ENCODE measurements at places on chromosomes 7 and 10.

DNA sequence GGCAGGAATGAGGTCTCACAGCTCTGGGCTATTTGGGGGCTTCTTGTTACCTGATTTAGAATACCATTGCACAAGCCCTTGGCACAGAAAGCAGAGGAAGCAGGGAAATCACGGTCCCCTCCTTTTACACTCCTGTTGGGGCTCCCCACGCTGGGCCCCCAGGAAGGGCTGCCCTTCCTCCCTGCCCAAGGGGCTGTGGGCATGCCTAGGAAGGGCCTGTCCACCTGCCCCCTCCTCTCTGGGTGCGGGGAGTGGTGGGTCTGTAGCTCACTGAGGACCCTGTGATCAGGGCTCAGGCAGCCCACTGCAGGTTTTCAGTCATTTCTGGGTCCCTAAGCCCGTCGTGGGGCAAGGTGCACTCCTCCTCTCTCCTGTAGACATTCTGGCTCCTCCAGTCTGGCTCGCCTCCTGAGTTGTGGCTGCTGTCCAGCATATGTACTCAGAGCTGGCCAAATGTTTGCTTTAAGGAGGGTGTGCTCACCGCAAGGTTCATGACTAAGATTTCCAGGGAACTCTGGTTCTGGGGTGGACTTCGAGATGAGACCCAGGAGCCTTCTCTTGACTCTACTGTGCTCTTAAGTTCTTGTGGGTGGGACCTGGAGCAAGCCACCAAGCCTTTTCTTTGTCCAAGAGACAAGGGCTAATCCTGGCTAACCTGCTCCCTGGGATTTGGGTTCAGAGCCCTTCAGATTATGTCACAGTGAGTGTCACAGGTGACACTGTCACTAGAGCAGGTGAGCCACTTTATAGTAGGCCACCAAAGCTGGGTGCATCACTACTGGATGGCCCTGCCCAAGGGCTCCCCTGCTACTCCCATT lies 56.0 kb downstream of the TACR2 start:
- no peak for DNase-seq

GRCh38 chr10:110074758-110075671 lies 67.2 kb downstream of the ADD3 start:
- no peak for DNase-seq

DNA sequence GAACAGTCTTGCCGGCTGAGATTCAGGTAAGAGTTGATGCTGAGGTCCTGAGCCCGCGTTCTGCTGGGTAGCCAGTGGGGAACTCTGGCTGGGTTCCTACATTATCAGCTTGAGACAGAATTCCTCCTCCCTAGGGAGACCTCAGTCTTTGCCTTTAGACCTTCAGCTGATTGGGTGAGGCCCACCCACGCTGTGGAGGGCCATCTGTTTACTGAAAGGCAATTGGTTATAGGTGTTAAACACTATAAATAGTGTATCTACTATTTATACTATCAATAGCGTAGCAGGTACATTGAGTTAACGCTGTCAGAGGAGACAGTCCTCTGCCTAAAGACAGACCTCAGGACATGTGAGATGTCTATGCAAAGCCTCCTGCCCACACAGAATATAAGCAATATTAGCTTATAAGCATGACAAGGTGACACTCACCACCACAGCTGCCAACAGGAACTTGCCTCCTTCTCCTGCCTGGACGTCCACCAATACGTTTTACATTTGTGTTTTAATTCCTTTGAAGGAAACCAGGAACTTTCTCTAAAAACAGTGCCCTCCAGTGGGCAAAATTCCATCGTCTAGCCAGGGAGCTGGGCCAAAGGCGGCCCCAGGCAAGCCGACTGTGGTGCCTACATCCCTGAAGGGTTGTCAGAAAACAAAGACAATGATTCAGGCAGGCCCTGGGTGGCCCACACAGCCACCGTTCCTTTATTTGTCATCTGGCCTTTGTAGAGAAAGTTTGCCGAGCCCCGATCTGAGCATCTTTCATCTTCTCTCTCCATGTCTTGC lies 58.8 kb downstream of the INSIG1 start:
- no peak for DNase-seq

GRCh38 chr10:101140084-101140949 lies 9.2 kb downstream of the TLX1 start:
- DNase-seq, result no peak

- no peak for DNase-seq
Observed at GRCh38 chr10:17652585-17652984, 8.6 kb downstream of the STAM start.

DNA sequence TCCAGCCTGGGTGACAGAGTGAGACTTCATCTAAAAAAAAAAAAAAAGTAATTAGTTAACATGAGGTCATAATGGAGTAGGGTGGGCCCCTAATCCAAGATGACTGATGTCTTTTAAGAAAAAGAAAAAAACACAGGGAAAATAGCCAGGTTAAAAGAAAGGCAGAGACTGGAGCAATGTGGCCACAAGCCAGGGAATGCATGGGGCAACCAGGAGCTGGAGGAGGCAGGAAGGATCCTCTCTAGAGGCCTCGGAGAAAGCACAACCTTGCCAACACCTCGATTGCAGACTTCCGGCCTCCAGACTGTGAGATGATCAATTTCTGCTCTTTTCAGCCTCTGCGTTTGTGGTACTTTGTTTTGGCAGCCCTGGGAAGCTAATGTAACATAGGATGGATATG lies 121.5 kb downstream of the ITIH5 start:
- DNase-seq, result no peak

DNA sequence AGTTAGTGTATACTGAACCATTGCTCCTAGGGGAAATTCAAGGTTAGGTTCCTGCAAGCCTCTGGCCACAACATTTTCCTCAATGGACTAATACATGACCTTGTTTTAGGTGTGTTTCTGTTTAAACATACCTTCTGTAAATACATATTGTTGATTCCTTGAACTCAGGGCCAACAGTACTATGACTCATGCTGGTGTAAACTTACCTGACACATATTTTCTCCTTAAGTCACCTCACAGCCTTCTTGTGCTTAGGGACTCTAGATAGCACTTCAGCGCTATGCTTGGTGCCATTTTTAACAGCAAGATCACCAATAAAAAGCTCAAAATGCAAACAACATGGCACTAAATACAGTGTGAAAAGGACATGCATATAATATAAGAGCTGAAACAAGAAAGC lies 176.4 kb downstream of the TAX1BP1 start:
- DNase-seq, result no peak

- DNase-seq, result no peak
Observed at GRCh38 chr7:69778138-69778537, 179.9 kb downstream of the AUTS2 start.

DNA sequence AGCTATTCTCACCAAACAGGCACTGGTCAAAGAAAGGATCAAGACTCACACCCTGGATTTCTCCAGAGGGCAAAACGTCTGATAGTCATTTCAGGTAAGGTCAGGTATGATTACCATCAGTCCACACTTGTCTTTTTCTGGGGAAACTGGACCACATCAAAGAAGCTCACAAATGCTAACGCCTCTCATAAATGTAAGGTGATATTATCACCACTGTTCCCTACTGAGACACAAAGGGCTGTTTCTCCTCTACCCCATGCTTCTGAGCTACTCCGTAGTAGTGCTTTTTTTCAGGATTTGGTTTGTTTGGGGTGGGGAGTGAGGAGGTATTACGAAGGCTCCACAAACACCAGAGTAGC lies 51.6 kb downstream of the CREB3L2 start:
- DNase-seq, result no peak

GRCh38 chr10:79013406-79013987 lies 55.3 kb upstream of the ZMIZ1 start:
- no peak for DNase-seq

GRCh38 chr7:46173476-46174195 lies 252.6 kb upstream of the IGFBP3 start:
- no peak for DNase-seq

- no peak for DNase-seq
Observed at GRCh38 chr7:38034062-38034908, 113.8 kb downstream of the EPDR1 start.

GRCh38 chr7:111264111-111264868 lies 173.4 kb downstream of the LRRN3 start:
- DNase-seq, result no peak

GRCh38 chr10:22301193-22301592 lies 15.0 kb upstream of the COMMD3 start:
- DNase-seq, result no peak

DNA sequence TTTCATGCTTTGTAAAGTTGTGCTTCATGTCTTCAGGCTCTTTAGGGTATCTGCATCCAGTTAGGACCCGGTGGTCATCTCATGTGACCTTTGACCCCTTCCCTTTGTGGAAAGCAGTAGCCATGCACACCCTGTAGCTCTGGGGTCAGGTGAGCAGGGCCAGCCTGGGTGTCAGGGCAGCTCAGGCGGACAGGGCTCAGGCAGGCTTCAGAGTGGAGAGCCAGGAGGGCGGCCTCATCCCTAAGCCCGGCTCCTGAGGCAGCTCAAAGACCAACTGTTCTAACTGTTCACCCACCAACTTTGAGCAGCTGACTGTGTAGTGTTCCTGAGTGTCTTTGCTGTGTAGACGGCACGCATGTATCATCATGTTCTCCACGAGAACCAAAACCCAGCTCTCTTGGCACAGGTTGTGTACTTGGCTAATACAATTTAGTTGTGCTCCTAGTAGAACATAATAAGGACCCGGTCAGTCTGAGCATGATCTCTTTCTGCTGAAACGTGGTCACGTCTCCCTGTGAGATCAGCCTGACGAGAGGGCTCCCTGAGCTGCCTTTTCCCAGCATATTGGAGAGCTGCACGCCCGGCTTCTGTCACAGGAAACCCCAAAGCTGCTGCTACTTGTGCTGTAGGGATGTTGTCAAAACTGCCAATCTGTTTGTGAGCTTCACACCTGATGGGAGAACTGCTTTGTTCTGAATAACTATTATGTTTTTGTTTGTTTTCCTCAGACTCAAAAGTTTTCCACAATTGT lies 30.0 kb downstream of the EEPD1 start:
- no peak for DNase-seq

Data from stimulated activated CD8-positive, alpha-beta memory T cell treated with anti-CD3 and anti-CD28 coated beads, Interleukin-2, amount 100 ng/mL, for 1 hour (primary cell).